ENCODE measurements at places on chromosomes 11 and 22. TPM values are rescaled to one million over a fixed set of nuclear protein-coding genes. Genes with fewer than 3 reads are reported as not detected.

GLYAT gene
- not detected for total RNA-seq

LRRC32 gene
- 0.38 TPM for total RNA-seq

MRGPRX3 gene
- total RNA-seq: not detected

KCNK4 gene
- not detected for total RNA-seq

GAB4 gene
- total RNA-seq: not detected

CABP4 gene
- 2.3 TPM for total RNA-seq

OR51B5 gene
- total RNA-seq: not detected

NCF4 gene
- total RNA-seq: 17.5 TPM

SRRD gene
- total RNA-seq: 20.7 TPM

ENTHD1 gene
- 0.26 TPM for total RNA-seq

DNAJB7 gene
- not detected for total RNA-seq

C1QTNF5 gene
- total RNA-seq: not detected

DNAJB13 gene
- 0.30 TPM for total RNA-seq

TMEM121B gene
- 0.12 TPM for total RNA-seq

LRRC4C gene
- not detected for total RNA-seq

CRACR2B gene
- total RNA-seq: 0.55 TPM

MOGAT2 gene
- total RNA-seq: not detected

IGLL1 gene
- not detected for total RNA-seq

All from CD4-positive, alpha-beta memory T cell (primary cell).